Right lobe of liver (tissue), 6 donors: ENCODE measurements at places on chromosomes 2 and 18.

- no peak overlapping the region for H3K27ac ChIP-seq
- H3K27me3 ChIP-seq = no peaks in the 10 kb centered on the region
- H3K4me3 ChIP-seq = no peak overlapping the region
- no peaks in the 10 kb centered on the region for H3K4me1 ChIP-seq
- DNase-seq = no peak
These were observed 76.6 kb upstream of the ITGA4 start for GRCh38 chr2:181380581-181380980.

GRCh38 chr2:175817221-175817620 is 184.8 kb downstream of the LNPK start:
- H3K27ac ChIP-seq = no peak overlapping the region
- no peaks in the 10 kb centered on the region for H3K4me1 ChIP-seq
- H3K27me3 ChIP-seq = no peaks in the 10 kb centered on the region

GRCh38 chr2:189581354-189582139 is 961 bp upstream of the SLC40A1 start:
- H3K4me3 ChIP-seq = peak overlapping the region; percentile 72
- peak; percentile 61 for DNase-seq
- H3K4me1 ChIP-seq = peaks cover 7% of the 10 kb centered on the region
- H3K36me3 ChIP-seq = peaks cover 10% of the 10 kb centered on the region
- no peaks in the 10 kb centered on the region for H3K27me3 ChIP-seq

DNA sequence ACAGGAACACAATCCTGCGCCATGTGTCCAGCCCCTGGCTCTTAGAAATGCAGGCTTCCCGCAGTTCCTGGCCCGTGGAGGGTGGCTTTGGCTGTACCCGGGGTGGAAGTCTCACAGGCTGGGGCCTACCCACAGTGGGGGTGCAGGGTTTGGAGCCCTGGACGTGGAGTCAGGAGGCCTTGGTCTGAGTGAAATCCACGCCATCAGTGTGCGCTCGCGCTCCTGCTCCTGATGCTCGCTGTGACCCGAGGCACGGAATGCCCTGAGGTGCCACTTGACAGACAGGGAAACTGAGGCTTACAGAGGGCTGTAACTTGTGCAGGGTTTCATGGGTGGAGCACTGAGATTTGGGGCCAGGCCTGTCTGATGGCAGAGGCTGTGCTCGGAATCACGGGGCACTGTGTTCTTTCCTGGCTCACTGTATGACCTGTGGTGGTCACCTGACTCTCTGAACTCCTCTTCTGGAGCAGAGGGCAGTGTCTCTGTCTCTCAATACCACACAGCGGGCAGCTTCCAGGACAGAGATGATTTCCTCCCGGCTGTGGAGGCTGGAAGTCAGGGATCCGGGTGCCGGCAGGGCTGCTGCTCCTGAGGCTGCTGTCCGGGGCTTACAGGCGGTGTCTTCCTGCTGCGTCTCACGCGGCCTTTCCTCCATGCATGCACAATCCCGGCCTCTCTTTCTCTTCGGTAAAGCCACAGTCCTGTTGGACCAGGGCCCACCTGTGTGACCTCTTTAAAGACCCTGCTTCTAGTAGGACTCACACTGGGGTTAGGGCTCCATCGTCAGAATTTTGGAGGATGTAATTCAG is 25.9 kb upstream of the ALLC start:
- H3K4me3 ChIP-seq = no peak overlapping the region
- DNase-seq = peak; percentile 39
- no peaks in the 10 kb centered on the region for H3K36me3 ChIP-seq
- H3K4me1 ChIP-seq = no peaks in the 10 kb centered on the region
- H3K27ac ChIP-seq = no peak overlapping the region

DNA sequence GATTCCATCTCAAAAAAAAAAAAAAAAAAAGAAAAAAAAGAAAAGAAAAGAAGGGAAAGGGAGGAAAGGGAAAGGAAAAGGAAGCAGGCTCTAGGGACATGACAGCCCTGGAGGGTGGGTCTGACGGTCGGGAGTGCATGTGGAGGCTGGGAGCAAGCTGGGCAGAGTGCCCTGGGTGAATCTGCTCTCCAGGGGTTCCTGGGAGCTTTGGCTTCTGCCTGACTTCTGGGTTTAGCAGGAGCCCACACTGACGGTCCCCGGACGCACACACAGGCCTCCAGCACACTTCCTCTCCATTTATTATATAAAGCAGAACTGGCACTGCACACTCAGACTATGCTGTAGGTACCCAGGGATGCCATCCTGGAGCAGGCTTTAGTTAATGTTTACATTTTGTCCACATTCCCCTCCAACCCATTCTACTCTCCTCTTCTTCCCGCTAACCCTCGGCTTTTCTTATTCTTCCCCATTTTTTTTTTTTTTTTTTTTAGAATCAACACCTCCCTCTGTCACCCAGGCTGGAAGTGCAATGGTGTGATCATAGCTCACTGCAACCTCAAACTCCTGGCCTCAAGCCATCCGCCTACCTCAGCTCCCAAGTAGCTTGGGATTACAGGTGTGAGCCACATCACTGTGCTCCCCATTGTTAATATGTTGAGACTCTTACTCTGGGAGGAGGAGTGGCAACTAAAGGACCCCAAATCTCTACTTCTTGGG is 151.1 kb upstream of the SLC1A4 start:
- H3K4me3 ChIP-seq = no peak overlapping the region
- no peaks in the 10 kb centered on the region for H3K27me3 ChIP-seq
- no peaks in the 10 kb centered on the region for H3K4me1 ChIP-seq
- H3K27ac ChIP-seq = no peak overlapping the region

- DNase-seq = no peak
- no peak overlapping the region for H3K4me3 ChIP-seq
- no peaks in the 10 kb centered on the region for H3K27me3 ChIP-seq
- H3K4me1 ChIP-seq = peaks cover 1% of the 10 kb centered on the region
- no peaks in the 10 kb centered on the region for H3K36me3 ChIP-seq
These were observed 19.3 kb upstream of the SMCHD1 start for GRCh38 chr18:2636126-2636631.

- H3K36me3 ChIP-seq = no peaks in the 10 kb centered on the region
- no peaks in the 10 kb centered on the region for H3K27me3 ChIP-seq
- DNase-seq = no peak
- no peaks in the 10 kb centered on the region for H3K4me1 ChIP-seq
- H3K4me3 ChIP-seq = peak overlapping the region; percentile 9
These were observed 35.7 kb downstream of the RTTN start for GRCh38 chr18:70169747-70170146.
